ENCODE measurements at places on chromosomes 5 and 9. TPM values are rescaled to one million over a fixed set of nuclear protein-coding genes. Genes with fewer than 3 reads are reported as not detected.

Gene PCDHA8
- polyA plus RNA-seq = 0.22 TPM

Gene NPR3
- 30.0 TPM for polyA plus RNA-seq

Gene UNC13B
- polyA plus RNA-seq = 27.5 TPM

Gene ISOC1
- 46.5 TPM for polyA plus RNA-seq

Gene FAM221B
- 0.19 TPM for polyA plus RNA-seq

Gene HRH2
- 3.1 TPM for polyA plus RNA-seq

Gene C9orf153
- not detected for polyA plus RNA-seq

Gene CAMK4
- polyA plus RNA-seq = 6.2 TPM

Gene DNAH5
- 3.1 TPM for polyA plus RNA-seq

Gene CACNA1B
- polyA plus RNA-seq = 0.27 TPM

Gene APBA1
- 13.5 TPM for polyA plus RNA-seq

Gene NAIF1
- polyA plus RNA-seq = 9.9 TPM

Gene HSPB3
- not detected for polyA plus RNA-seq

Gene SAPCD2
- 6.8 TPM for polyA plus RNA-seq

Gene PCDHAC1
- polyA plus RNA-seq = 0.52 TPM

Gene SPATA6L
- polyA plus RNA-seq = 5.5 TPM

Gene MEIKIN
- polyA plus RNA-seq = not detected

Measured in left renal pelvis (tissue), 4 donors.